Activated T-cell treated with anti-CD3 and anti-CD28 coated beads, Interleukin-2, amount 50 U/mL, for 72 hours (primary cell): ENCODE measurements at places on chromosomes 12 and 14. TPM values are rescaled to one million over a fixed set of nuclear protein-coding genes. Genes with fewer than 3 reads are reported as not detected.

DNA sequence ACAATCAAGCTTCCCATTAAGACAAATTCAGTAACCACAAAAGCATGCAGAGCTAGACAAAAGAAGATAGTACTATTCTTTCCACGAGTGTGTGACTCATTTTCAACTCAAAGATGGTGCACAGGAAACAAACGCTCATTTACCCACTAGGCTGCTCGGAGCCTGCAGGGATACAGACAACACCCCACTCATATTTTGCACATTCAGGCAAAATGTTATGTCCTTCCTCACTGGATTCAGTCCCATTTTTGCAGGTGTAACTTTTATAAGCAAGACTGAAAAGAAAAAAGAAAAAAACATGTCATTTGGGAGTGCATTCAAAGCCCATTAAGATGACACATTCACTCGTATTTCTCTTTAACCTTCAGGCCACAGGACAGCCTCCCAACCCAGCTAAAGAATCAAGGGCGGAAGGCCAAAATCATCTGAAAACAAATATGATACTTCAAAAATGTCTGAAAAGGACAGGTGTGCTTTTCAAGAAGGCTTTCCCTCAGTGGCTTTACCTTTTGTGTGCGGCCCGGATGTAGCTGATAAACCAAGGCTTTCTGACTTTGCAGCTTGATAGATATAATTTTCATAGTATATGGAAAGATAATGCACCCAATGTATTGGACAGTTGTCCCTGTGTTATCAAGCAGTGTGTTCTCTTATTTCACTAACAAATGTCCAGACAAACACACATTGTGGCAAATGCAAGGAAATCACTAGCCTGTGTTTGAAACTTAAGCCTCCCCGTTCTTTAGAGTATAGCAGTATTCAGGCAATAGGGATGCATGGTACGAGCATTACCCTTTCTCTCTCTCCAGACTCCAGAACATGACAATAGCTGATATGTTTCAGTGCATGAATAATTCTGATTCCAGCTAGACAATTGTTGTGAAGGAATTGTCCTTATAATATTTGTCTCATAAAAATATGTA, 147.8 kb upstream of the KRR1 start:
- DNase-seq: peak; percentile 8

GRCh38 chr12:54583726-54584125, 4.7 kb downstream of the PPP1R1A start:
- no peak for DNase-seq

DNA sequence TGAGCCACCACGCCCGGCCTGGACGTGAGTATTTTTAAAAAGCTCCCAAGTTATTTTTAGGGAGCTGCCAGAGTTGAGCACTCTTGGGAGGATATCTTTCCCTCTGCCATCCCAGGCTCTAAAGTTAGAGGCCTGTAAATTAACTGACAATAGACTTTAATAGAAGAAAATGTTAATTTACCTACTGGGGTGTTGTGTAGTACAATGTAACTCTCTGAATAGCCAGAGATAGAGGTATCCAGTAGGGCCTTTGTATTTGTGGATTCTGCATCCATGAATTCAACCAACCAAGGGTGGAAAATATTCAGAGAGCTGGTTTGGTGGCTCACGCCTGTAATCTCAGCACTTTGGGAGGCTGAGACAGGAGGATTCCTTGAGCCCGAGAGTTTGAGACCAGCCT, 7.6 kb upstream of the PIGH start:
- no peak for DNase-seq

DNA sequence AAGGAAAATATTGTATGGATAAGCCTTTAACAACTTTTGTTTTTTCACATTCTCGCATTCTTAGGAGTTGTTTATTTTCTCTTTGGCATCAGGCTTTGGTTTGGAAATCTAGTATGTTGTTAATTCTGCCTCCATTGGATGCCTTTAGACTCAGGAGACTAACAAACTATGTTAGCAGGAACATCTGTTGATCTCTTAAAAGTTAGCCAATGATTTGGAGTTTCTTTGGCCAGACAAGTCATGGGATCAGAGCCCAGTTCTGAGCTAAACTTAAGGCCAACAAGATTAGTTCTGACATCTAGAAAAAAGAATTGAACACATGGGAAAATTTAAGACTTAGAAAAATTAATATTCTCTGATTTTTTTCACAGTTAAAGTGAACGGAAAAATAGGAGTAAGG, 35.3 kb upstream of the STRAP start:
- no peak for DNase-seq

- DNase-seq: no peak
Observed at GRCh38 chr12:83018088-83018487, 331.4 kb downstream of the TMTC2 start.

GRCh38 chr14:79961197-79961596, 250.1 kb downstream of the DIO2 start:
- DNase-seq: no peak

GRCh38 chr14:21643407-21643806, 8.7 kb upstream of the OR10G2 start:
- no peak for DNase-seq

DNA sequence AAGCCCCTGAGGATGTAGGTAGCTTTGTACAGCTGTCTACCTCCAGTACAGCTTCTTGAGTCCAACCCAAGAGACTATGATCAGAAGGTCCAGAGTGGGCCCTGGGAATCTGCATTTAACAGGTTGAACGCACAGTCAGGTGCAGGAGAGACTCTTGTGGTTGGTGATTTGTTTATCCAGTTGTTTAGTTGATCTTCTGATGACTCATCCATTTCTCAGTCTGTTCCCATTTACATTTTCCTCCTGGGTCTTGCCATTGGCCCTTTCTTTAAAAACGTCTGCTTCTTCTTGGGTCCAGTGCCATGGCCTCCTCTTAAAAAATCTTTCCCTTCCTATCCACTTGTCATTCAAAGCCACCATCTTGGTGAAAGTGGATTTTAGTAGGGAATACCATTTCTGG, 734.2 kb downstream of the MED13L start:
- no peak for DNase-seq

DNA sequence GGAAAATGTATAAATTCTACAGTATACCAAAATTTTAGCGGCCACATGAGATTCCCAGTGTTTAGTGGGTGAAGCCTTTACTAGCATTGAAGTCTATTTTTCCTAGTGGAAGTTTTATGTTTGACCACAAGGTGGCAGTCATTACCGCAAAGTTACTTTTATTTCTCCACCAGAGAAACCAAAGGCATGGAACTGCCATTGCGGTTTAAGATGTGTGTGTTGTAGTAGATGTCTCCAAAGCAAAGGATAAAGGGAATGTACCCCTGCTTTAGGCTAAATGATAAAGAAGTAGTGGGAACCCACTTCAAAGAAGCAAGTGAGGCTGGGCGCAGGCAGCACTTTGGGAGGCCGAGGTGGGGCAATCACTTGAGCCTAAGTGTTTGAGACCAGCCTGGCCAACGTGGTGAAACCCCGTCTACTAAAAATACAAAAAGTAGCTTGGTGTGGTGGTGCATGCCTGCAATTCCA, 140.5 kb downstream of the PRKCH start:
- peak; percentile 58 for DNase-seq

The TXNRD1 gene
- 89.4 TPM for total RNA-seq

The BDKRB1 gene
- not detected for total RNA-seq

The IL23A gene
- 138 TPM for total RNA-seq

The ZNF605 gene
- 8.7 TPM for total RNA-seq

The SIX6 gene
- total RNA-seq: not detected

The TSPAN8 gene
- not detected for total RNA-seq

The SIVA1 gene
- 72.9 TPM for total RNA-seq
